ENCODE measurements at places on chromosomes 16 and 17.

- DNase-seq, result no peak
Measured at GRCh38 chr16:35753559-35754390, 2294.4 kb downstream of the TP53TG3F start.

DNA sequence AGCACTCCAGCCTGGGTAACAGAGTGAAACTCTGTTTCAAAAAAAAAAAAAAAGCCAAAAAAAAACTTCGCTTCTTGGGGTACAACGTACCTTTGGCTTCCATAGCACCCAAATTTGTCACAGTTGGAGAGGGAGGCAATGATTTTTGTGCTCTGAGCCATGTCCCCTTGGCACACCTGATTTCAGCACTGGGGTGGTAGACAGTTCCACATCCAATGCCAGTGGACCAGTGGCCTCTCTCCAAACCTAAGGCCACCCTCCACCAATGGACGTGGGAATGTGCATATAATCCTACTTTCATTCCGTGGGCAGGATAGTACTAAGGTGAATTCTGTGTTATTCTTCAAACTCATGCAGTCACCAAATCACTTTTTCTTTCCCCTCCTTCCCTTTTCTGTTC is 47.5 kb downstream of the SALL1 start:
- DNase-seq, result no peak

DNA sequence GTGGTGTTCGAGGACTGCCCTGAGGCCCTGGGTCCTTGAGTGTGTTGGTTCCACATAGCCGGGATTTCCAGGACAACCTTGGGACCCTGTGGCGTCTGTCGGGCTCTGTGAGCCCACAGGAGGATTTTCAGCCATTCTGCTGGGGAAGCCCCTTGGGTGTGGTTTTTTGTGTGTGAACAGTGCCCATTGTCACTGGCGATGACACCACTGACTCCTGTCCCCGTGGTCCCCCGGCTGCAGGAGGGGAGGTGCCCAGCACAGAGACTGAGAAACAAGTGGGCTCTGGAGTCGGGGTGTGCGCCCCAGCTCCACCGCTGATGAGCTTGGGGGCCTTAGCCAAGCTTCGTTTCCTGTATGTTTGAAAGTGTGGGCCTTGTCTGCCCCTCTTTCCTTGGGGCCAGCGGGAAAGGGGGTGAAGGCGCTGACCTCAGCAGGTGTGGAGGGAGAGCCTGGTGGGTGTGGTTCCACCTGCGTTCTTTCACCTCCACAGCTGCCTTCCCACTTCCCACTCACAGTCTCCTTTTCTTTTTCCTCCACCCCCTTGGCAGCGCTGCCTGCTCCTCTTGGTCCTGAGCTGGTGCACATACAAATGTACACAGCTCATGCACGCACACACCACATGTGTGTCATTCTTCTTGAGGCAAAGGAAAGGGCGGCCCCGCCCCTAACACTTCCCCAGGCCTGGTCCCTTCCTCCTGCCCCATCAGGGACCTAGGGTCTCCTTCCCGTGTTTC is 16.1 kb downstream of the MGRN1 start:
- DNase-seq, result no peak

GRCh38 chr16:85301231-85301630 is 189.0 kb upstream of the CIBAR2 start:
- DNase-seq, result no peak

DNA sequence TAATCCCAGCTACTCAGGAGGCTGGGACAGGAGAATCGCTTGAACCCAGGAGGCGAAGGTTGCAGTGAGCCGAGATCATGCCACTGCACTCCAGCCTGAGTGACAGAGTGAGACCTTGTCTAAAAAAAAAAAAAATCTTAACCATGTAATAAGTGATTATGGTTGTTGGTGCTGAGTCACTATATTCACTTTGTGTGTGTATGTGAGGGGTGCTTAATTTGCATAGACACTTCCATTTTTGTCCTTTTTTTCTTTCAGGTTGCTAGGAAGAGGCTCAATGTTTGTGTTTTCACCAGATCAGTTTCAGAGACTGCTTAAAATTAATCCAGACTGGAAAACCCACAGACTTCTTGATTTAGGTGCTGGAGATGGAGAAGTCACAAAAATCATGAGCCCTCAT is 18.2 kb downstream of the METTL9 start:
- DNase-seq, result no peak

- DNase-seq, result no peak
Measured at GRCh38 chr16:13312063-13312462, 410.7 kb downstream of the SHISA9 start.

DNA sequence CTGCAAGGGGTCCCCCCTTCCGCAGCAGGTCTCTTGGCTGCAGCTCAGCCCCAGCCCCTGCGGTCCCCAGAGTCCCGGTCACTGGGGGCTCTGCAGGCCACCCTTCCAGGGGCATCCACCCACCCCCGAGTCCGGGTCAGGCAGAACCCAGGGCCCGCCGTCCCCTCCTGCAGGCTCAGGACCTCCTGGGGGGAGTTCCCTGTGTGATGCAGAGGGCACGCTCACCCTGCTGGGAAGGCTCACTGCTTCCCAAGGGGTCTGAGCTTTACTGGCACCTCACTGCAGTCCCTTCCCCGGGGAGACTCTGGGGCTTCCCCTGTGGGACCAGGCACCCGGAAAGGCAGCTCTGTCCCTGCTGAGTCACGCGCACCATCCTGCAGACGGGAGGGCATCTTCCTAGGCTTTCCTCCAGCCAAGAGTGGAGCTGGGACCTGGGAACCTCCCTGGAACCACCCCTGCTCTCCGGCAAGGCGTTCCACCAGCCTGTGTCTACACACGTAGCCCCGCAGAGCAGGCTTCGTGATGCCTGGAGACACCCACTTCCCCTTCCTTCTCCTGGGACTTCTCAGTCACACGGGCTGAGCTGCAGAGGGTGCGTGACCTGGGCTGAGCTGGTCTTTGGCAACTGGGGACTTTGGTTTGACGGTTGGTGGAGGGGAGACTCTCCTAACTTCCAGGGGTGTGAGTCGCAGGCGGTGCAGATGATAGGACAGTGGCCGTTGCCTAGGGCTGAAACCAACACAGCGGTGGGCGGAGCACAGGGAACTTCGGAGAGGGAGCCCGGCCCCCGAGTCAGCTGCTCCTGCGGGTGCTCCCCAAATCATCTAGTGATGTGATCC is 23.4 kb downstream of the SLC25A10 start:
- DNase-seq, result no peak

DNA sequence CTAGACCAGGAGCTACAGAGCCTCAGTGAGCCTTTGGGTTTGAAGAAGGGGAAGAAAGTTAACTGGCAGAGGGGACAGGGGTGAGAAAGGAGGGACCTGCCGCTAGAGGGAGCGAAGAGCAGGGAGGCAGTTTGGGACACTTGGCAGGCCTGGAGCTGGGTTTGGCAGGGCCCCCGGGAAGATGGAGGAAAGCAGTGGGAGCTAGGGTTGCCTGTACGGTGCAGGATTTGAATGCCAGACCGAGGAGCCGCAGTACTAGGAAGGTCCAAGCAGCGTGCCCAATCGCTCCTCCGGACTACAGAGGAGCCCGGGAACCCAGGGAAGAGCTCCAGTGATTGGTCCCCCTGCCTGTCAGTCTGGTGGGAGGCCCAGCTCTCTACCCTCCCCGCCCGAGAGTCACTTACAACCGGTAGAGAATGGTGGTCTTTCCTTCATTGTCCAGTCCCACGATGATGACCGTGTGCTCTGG is 1.3 kb downstream of the ARL5C start:
- no peak for DNase-seq

DNA sequence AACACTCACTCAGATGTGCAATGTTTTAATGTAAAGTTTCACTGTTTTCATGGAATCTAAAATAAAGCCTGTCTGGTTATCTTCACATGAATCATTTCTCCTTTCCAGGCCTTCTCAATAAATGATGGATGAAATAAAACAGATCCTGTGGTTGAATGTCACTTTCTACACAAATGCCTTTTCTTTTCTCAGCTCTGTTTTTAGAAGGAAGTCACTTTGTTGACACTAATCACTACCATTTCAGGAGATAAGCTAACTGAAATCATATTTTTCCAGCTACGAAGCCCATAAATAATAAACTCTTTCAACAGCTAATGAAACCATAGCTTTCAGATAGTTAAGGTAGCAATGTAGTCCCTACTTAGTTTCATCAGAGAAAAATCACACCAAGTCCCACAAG is 17.9 kb downstream of the NME2 start:
- no peak for DNase-seq

DNA sequence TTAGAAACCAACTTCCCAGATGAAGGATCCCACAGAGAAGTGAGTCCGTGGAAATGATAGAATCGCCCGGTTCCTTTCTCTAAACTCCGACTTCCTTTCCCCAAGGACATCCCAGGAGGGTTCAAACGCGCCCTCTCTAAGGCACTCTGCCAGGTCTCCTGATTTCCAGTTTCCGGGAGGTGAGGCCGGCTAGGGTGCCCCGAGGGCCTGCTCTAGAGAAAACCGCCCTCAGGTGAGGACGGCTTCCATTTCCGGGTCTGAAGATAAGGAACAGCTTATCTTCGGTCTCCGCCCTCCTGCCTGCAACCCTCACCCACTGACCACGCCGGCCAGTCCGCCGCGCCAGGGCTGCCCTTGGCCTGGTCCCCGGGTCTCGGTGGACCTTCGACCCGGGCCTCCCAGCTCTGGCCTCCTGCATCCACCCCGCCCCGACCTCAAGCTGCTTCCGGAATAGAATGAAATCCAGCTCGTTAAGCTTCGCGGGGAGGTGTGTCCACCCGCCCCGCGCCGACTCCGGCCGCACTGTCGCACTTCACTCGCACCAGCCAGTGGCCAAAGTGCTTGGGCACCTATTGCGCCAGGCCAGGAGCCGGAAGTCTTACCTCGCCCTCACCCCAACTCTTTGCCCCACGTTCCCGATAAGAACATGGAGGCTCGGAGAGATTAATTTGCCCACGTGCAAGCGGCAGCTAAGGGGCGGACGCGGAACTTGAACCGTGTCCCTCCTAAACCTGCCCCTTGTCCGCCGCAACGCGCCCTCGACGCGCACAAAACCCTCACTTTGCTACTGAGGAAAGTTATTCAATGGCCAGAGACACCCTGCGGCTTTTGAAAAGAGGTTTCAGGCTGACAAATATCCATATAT is 836 bp upstream of the MMP15 start:
- no peak for DNase-seq

GRCh38 chr16:4240624-4241023 is 1.3 kb downstream of the SRL start:
- no peak for DNase-seq

DNA sequence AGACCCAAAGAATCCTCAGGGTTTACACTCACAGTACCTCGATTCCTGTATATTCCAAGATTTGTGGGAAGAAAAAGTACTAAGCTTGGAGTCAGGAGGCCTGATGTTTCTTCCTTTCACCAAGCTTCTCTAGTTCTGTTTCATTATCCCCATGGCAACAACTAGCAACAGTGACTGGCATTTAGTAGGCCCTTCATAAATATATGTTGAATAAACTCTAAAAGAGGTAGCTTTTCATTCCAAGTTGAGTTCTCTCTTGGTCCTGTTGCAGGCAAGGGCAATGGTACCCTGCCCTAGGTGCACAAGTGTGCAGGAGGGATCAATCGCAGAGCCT is 527 bp upstream of the UBE2Z start:
- no peak for DNase-seq

DNA sequence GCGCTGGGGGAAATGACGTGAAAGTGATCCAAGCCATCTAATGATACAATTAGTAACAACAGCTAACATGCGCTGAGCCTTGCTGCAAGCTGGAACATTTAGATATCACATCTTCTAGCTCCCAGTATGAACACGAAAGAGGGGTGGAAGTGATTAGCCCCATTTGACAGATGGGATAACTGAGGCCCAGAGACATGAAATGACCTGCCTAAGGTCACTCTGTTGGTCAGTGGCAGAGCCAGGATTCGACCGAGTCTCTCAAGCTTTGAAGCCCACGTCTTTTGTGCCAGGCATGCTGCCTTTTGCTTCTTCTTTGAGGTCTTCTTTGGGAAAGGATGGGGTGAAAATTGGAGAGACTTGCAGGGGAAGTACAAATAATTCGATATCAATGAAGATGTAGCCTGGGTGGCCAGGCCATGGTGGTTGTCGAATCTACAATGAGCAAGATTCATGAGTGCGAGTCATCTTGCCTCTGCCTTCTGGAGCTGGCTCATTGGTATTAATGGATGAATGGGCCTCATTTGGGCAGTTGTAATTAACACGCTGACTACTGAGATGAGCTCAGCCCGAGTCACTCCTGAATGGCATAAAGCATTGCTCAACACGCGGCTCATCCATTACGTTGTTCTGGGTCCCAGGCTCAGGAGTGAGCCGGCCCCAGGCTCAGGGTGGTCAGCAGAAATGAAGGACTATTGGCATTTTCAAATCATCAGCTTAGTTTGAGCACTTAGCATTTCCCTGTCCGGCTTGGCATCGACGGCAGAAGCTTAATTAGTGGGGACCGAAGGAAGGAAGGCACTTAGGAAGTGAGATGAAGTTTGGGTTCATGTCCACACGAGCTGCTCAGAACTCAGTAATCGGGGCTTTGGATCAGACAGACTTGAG is 28.0 kb upstream of the GPRC5B start:
- no peak for DNase-seq

GRCh38 chr17:59762049-59762823 is 54.8 kb downstream of the VMP1 start:
- DNase-seq, result no peak

DNA sequence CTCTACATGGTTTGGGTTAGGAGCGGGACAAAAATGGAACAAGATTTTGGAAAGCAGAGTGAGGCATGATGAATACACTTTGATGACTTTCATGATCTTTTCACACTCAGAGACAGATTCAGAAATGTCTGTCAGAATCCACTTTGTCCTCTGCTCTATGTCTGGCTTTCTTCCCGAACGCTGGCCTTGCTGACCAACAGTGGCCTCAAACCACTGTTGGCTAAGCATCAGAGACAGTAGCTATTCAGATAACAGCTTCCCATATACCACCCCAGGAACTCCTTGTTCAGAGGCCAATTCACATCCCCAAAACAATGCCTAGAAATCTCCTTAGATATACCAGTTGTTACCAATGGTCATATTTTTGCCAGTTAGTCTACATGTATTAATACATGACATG is 40.9 kb downstream of the FBXL20 start:
- no peak for DNase-seq

Measured in NCI-H1417 treated with DMSO at 0.1 percent for 48 hours (cell line).